Keratinocyte (primary cell): ENCODE measurements at places on chromosomes 5 and 9. TPM values are rescaled to one million over a fixed set of nuclear protein-coding genes. Genes with fewer than 3 reads are reported as not detected.

- DNase-seq: no peak
Measured at GRCh38 chr5:132054031-132054696, 6.3 kb upstream of the IL3 start.

DNA sequence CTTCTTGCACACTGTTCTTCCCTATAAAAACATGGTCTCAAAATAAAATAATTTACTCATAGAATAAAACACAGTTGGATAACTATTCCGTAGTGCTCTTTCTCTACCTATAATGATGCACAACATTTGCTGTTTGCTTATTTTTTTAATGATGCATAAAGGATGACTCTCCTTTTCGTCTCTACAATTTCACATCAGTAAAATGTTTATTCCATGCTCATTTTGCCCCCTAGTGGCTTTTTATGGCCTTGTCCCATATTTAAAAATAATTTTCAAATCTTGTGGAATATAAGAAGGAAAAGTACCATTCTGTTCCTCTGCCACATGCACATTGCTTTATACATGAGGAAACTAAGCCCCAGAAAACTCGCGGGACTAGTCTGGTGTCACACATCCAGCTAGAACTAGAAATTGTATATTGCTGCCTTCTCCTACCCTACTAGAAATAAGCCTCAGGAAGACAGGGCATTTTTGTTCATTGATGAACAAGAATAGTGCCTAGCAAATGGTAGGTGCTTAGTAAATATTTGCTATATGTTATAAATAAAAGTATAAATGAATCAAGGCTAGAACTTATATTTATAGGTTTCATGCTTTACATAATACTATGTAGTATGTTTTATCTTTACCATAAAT lies 12.7 kb downstream of the KCTD16 start:
- DNase-seq: no peak

DNA sequence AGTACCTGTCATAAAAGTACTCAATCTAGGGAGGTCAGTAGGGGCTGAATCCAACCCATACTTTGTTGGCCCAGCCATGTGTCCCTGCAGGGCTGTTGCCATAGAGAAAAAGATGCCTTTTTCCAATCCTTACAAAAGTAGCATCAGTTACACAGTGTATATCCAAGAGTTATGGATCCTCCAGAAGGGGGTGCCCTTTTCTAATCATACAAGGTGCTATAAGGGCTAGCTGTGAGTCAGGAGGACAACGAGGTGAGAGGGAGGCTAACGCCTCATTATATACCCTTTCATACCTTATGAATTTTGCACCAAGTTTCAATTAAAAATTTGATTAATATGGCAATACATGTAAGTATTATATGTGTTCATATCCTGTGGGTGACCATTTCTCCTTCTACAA lies 4.8 kb downstream of the KIAA0825 start:
- DNase-seq: no peak

- DNase-seq: no peak
Measured at GRCh38 chr5:73420666-73421065, 27.9 kb downstream of the FOXD1 start.

- DNase-seq: no peak
Measured at GRCh38 chr9:17978773-17979172, 399.9 kb downstream of the SH3GL2 start.

- no peak for DNase-seq
Measured at GRCh38 chr9:88056876-88057275, 81.4 kb downstream of the SPATA31C2 start.

DNA sequence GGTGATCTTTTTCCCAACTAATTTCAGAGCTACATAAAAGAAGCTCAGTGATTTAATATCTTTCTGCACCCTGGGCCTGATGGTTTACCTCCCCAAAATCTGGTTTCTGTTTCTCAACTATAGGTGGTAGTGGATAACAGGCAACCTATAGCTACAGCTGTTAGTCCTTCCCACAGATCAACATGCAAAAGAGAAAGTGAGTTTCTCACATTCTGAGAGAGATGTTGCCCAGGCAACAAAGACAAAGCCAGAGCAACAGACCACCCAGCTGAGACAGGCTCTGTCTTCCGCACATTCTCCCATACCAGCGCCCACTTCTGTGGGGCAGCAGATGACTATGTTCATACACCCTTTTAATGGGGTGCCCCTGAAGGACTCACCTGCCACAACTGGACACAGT lies 40.7 kb upstream of the PPP2R2B start:
- DNase-seq: no peak

DNA sequence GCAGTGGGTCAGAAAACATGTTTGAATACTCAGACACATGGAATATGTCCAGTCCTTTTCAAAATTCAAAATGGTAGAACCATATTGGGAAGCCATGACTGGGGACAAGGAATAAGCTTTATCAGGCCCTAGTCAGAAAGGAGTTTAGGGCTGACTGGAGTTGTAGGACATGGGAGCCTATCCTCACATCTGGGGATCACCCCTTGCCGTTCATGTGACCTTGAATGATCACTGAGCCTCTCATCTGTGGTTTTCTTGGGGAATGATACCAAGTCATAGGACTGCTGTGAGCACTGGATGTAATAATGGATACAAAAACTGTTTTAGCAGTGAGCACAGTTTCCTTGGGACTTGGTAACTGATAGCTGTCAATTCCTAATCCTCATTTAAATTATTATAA lies 84.7 kb downstream of the IQGAP2 start:
- no peak for DNase-seq

DNA sequence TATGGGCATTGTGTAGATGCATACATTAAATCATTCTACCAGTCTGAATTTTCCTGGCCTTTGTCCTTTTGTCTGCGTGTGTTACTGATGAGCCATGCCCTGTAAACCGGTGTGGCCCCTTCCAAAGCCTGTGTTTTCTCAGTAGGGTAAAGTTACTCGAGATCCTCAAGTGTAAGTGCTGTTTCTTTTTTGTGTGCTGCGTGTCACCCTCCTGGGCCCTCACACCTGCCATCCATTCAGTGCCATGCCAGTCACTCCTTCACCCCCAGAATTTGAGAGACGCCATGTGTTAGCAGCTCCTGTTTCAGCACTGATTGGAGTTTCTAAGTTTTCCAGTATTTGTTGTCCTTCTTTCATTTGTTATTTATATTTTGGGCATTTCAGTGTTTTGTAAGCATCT lies 288.2 kb downstream of the FANCC start:
- DNase-seq: no peak

- DNase-seq: no peak
Measured at GRCh38 chr5:72467461-72467860, 39.7 kb downstream of the ZNF366 start.

Gene HAPLN1
- polyA plus RNA-seq: not detected in 3 replicates

GRCh38 chr5:109253262-109253661 lies 156.5 kb downstream of the PJA2 start:
- DNase-seq: no peak

DNA sequence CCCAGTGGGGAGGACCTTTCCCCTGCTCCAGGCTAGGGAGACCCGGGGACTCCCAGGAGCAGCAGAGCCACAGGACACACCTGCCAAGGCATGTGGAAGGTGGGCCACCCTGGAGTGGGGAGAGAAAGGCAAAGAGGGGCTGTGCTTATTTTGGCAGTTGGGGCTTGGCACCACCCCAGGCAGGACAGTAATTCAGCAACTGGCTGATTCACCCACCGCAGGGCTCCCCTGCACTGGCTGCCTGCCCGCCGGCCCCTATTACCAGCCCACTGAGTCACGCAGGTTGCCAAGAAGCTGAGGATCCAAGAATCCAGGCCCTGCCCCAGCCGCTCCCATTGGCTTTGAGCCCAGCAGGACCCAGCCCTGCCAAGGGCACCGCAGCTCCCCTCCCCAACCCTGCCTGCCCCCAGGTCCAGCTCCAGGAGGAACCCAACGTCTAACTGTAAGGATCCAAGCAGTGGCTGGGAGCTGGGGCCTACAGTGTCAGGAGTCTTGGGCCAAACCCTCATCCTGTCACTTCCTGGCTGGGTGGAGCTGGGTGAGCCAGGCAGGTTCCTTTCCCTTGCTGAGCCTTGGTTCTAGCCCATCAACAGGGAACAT lies 14.2 kb upstream of the RALGDS start:
- peak; percentile 93 for DNase-seq

Gene MARCOL
- not detected in 3 replicates for polyA plus RNA-seq

GRCh38 chr5:138604176-138604785 lies 29.1 kb upstream of the HSPA9 start:
- DNase-seq: no peak

Gene MLANA
- not detected in 3 replicates for polyA plus RNA-seq

GRCh38 chr9:88379352-88379751 lies 8.9 kb upstream of the SPIN1 start:
- DNase-seq: no peak

DNA sequence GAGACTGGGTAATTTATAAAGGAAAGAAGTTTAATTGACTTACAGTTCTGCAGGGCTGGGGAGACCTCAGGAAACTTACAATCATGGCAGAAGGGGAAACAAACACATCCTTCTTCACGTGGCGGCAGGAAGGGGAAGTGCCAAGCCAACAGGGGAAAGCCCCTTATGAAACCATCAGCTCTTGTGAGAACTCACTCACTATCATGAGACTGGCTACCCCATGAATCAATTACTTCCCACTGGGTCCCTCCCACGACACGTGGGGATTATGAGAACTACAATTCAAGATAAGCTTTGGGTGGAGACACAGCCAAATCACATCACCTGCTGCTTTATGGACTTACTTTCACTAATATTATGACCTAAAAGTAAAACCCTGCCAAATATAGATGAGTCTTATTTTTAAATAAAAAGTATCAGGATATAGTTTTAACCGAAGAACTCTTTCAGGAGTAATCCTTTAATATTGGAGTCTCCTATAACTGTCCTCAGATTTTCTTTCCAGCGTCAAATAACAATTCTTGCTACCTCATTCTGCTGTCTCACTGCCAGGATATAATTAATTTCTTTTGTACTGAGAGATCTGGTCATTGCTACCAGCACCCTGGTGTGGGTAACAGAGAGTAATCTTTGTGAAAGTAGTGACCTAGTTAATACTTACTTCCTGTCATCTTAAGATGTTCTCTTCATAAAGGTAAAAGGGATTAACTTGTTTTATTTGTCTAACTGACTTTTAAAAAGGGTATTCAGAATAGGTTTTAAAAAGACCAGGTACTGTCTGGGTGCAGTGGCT lies 68.6 kb downstream of the NLN start:
- no peak for DNase-seq

DNA sequence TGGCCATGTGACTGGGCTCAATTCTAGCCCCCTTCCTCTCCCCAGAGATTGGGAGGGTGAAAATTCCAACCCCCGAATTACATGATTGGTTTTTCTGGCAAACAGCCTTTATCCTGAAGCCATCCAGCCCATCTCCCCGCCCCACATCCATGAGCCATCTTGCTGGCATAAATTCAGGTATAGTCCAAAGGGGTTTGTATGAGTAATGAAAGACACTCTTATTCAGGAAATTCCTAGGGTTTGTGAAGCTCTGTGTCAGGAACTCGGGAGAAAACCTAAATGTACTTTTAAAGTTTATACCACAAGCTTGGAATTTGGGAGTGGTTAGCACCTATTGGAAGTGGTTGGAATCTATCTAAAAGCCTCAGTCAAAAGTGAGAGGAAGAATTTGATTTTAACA lies 80.6 kb upstream of the SIMC1 start:
- DNase-seq: peak; percentile 38
